ENCODE measurements at places on chromosomes 16 and 17.

GRCh38 chr16:85998171-85998867 lies 99.4 kb downstream of the IRF8 start:
- DNase-seq, result no peak

DNA sequence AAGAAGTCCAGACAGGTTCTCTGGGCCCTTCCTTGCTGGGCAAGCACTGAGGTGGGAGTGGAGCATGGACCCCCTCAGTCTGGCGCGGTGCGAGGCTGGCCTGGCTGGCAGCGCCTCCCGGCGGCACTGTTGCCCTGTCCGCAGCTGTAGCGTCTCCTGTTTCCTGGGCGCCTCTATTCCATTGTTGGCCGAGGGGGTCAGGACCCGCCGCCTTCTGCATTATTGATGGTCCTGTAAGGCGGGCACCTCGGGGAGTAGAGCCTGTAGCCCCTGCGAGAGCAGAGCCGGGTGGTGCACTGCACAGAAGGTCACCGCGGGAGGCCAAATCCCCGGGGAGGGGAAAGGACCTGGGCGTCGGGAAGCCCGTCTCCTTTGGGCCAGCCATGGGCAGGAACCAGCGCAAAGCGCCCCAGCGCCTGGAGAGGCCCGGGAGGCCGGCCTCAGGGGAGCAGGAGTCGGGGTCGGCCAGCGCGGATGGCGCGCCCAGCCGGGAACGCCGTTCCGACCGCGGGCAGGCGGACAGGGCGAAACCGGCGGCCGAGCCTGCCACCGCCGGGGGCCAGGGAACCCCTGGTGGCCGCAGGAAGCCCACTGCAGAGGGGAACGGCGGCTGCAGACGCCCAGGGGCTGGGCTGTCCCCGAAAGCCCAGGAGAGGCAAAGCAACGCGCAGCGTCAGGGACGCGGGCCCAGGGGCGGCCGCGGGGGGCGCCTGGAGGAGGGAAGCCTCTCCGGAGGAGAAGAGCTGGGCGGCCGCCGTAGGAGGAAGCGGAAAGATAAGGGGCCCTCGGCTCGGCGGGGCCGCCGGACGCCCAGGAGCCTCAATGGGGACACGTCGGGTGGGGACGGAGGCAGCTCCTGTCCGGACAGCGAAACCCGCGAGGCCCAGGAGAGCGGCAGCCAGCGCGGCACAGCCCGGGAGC lies at the start of gene MYO15B:
Gene MYO15B, plus strand, starts transcription at position 126 of the 921 bp plus-strand sequence. Its CDS starts 258 bp downstream, at position 384.
- DNase-seq, result no peak

DNA sequence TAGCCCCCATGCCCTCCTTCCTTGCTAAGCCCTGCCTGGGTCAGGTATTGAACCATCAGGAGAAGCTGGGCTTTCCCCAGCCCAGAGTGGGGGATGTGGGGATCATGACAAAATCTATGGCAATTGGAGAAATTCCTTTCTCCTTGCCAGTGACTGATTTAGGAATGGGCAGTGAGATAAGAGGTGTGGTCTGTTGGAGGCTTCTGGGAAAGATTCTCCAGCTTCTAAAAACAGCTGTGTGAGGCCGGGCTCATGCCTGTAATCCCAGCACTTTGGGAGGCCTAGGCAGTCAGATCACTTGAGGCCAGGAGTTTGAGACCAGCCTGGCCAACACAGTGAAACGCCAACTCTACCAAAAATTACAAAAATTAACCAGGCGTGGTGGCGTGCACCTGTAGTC lies 69.1 kb downstream of the SRCIN1 start:
- DNase-seq, result no peak

DNA sequence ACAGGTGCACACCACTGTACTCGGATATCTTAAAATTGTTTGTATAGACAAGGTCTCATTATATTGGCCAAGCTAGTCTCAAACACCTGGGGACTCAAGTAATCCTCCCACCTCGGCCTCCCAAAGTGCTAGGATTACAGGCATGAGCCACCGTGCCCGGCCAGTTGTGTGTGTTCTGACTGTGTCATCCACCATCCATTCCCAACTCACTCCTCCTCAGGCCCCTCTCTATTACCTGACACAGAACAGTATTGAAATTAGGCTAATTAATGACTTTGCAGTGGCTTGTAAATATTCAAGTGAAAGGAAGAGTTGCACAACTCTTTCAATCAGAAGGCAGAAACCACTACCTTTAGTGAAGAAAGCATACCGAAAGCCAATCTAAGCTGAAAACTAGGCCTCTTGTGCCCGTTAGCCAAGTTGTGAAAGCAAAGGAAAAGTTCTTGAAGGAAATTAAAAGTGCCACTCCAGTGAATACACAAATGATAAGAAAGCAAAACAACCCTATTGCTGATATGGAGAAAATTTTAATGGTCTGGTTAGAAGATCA lies 28.7 kb downstream of the GOSR1 start:
- DNase-seq, result no peak

- no peak for DNase-seq
These were observed 80.9 kb upstream of the C17orf78 start for GRCh38 chr17:37294888-37295287.

All from fibroblast of gingiva (primary cell).